ENCODE measurements at places on chromosomes 2 and 18.

DNA sequence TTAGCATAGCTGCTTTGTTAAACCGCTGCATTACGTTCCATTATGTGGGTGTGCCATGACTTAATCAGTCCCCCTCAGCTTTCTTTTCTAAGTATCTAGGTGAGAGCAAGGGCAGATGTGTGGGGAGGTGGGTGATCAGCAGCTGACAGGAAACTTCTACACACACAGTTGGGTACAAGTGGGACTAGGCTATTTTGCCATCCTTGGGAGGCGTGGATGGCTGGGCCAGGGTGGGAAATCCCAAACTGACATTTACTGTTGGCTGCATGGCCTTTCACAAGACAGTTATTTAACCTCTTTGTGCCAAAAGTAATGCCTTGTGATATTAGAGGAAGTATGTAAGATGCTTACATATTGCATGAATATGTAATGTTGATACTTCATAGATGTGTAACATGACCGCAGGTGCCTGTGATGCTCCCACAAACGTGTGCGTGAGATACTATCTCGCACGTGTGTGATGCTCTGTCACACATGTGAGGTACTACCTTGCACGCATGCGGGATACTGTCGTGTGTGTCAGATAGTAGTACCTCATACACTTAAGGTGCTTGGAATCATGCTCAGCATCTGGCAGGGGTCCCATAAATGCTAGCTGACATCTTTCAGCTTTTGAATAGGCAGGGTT lies 314.5 kb downstream of the PRKCE start:
- DNase-seq: peak; percentile 27

DNA sequence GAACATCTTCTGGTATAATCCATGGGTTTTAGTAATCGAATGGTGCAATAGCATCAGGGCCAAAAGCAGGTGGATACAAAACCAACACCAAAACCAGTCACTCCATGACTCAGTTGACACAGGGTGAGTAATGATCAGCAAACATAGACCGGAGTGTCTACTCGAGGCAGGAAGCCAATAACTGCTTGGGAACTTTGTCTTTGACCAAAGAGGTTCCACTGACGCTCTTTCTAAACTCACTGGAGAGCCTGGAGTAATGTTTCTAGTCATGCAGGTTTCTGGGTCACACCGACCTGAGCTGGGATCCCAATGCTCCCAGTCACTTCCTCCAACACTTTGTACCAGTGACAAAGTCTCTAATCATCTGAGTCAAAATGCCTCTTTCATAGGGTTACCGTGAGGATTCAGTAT lies 30.9 kb downstream of the MREG start:
- no peak for DNase-seq

DNA sequence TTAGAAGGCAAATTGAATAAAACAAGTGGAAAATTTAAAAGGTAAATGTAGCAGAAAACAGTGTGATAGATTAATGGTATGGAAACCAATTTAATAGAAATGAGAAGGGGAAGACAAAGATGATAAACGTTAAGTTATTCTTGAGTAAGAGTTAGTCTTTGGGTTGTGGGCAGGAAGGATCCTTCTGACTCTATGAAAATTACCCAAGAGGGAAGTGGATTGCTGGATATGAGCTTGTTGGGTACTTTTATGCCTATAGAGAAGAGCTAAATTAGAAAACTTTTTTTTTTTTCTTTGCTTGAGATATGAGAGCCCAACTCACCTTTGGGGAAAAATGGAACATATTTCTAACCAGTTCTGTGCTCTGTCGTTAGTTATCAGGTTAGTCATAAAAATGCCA lies 144.0 kb downstream of the LDLRAD4 start:
- DNase-seq: no peak

- no peak for DNase-seq
Observed at GRCh38 chr2:174529916-174530315, 43.1 kb upstream of the GPR155 start.

DNA sequence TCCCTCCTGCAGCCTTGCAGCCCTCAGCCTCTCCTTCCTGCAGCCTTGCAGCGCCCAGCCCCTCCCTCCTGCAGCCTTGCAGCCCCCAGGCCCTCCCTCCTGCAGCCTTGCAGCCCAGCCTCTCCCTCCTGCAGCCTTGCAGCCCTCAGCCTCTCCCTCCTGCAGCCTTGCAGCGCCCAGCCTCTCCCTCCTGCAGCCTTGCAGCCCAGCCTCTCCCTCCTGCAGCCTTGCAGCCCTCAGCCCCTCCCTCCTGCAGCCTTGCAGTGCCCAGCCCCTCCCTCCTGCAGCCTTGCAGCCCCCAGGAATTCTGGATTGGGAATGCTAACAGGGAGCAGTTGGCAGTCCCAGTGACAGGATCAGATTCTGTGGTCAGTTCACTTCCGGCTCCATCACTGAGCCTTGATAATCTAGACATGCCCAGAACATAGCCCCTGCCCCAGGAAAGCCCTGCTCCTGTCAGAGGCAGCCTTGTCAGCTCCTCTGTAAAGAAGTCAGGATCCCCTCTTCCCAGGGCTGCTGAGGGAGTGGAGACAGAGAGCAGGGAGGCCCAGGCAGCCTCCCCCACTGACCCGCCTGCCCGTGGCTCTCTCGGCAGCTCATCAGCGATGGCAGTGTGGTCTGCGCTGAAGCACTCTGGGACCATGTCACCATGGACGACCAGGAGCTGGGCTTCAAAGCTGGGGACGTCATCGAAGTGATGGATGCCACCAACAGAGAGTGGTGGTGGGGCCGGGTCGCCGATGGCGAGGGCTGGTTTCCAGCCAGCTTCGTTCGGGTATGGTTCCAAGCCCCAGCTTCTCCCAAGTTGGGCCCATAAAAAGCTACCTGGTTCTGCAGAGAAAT lies 54.8 kb downstream of the FAM168B start:
- DNase-seq: no peak

DNA sequence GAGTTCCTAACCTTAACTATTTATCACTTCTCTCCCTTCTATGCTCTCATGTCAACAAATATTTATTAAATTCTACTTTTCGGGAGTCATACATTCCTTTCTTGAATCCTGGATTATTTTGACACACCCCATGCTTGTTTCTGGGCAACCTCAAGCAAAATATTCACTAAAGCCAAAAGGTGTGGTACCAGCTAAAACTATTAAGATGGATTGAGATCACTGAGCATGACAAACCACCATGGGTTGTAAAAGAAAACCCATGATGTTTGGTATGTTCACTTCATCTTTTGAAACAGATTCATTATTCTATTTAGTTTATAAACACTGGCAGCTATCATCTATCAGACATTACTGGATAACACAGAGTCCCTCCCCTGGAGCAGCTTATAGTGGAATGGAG lies 32.5 kb downstream of the DPP4 start:
- no peak for DNase-seq

DNA sequence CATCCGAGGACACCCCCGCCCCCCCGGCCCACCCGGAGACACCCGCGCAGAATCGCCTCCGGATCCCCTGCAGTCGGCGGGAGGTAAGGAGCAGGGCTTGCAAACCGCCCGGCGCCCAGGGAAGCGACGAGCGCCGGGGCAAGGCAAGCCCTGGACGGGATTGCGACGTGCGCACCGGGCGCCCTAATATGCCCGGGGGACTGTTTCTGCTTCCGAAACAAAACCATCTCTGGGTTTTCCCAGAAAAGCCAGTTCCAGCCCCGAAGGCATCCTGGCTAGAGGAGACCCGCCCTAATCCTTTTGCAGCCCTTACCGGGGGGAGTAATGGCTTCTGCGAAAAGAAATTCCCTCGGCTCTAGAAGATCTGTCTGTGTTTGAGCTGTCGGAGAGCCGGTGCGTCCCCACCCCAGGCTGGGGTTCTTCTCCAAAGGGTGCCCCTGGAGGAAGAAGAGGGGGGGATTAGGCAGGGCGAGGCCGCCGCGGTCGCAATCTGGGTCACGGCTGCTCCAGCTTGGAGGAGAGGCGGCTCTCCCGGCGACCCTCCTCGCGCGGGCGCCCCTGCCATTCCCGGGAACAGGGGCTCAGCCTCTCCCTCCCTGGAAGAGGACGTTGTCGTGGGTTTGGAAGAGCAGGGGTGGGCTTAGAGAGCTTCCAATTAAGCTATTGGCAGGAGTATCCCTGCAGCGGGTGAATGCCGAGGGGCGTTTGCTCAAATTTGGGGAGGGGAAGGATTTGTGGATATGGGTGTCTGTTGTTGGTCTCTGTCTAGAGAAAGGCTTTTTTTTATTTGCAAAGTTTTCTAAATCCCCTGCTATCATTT lies 521 bp downstream of the MYCN start:
- DNase-seq: no peak

- DNase-seq: no peak
Observed at GRCh38 chr2:43233218-43234212, 7.1 kb upstream of the ZFP36L2 start.

GRCh38 chr2:56754627-56755026 lies 570.8 kb downstream of the CCDC85A start:
- no peak for DNase-seq

- DNase-seq: no peak
Observed at GRCh38 chr2:201699416-201699815, 972 bp upstream of the MPP4 start.

GRCh38 chr2:205696927-205697441 lies 14.7 kb downstream of the NRP2 start:
- DNase-seq: no peak

DNA sequence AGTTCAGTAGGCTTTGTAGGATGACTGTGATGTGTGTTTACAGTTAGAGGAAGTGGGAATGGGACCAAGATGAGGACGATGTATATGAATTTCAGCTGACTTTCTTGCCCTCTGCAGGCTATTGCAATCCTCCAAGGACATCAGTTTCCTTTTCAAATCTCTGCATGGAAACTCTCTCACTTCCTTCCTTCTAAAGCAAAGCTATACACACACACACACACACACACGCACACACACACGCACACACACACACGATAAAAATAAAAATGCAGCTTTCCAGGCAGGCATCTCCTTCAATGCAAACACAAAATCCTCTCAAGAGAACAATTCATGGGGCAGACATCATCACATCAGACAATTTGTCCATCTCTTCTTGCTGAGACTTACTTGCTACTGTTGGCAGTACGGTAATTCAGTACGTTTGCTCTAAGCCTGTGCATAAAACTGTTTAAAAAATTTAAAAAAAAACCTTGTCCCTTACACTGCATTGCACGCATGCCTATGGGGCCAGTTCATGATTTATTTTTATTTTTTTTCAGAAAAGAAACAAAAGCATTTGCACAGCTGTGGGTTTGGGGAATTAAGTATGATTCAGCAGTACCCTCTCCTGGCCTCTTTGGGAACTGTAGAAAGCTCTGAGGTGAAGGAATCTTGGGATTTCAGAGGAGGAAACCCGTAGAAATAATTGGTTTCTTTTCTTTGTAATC lies 27.1 kb upstream of the ICOS start:
- DNase-seq: no peak

GRCh38 chr2:15965564-15966019 lies 25.2 kb downstream of the MYCN start:
- no peak for DNase-seq

GRCh38 chr2:160381425-160381951 lies 112.1 kb downstream of the RBMS1 start:
- no peak for DNase-seq

DNA sequence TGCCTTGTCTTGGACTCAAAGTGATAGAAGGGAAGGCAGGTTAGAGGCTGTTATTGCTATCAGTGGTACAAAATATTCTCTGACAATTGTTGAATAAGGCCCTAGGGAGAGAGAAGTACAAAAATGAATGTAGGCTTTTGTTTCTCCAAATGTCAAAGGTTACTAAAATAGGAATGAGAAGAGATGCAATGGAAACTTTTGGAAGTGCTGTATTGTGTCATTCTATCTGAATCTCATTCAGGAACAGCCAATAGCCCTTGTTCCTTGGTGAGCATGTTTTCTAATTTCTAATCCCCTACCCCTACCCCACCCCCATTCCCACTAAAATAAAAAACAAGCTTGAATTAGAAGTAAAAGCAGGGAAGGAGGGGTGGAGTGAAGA lies 166.4 kb downstream of the GPD2 start:
- no peak for DNase-seq

- DNase-seq: no peak
Observed at GRCh38 chr2:222722327-222722946, 51.0 kb downstream of the MOGAT1 start.

DNA sequence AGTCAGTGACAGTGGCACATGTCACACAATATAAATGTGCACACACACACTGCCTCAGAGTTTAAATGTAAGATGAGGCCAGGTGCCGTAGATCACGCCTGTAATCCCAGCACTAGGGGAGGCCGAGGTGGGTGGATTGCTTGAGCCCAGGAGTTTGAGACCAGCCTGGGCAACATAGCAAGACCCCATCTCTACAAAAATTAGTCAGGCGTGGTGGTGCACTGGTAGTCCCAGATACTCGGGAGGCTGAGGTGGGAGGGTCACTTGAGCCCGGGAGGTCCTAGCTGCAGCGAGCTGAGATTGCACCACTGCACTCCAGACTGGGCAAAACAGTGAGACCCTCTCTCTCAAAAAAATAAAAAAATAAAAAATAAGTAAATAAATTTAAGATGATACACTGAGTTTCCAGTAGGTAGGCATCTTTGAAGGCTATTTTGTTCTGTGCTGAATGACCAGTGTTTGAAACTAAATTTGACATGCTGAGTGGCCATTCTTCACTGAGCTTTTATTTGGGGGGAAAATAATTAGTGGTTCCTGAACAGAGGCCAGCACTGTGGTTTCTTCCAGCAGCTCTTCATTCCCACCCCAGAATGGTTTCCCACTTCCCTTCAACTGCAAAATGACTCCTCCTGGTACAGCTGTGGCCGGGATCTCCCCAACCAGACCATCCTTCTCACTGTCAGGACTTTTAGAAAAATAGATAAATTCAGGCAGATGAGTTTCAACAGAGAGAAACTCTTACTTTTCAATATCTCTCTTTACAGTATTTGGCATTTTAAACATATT lies 44.9 kb downstream of the PSMG2 start:
- DNase-seq: no peak

DNA sequence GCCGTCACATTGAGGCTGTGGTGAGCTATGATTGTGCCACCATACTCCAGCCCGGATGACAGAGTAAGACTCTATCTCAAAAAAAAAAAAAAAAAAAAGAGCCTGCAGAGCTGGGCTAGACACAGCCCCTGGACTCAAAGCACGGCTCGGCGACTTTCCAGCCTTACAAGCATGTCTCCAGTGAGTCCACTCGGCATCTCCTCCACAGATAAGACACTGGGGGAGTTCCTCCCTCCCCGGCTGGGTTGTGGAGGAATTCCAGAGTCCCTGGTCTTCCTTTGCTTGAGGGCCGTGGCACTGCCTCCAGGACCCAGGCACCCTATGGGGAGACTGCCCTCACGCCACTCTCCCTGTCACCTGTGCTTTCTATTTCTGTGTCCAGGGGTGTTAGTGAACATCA lies 30.9 kb upstream of the RPL31 start:
- DNase-seq: no peak

- no peak for DNase-seq
Observed at GRCh38 chr2:108428286-108429009, 20.6 kb upstream of the GCC2 start.

- DNase-seq: no peak
Observed at GRCh38 chr2:44351676-44352075, 9.6 kb downstream of the PREPL start.

All from caudate nucleus (tissue), 63 donors.